Cerebellar nuclear complex (tissue), 1 donor: ENCODE measurements at places on chromosomes 5 and 9.

- DNase-seq = no peak
Measured at GRCh38 chr5:139976703-139977102, 66.4 kb downstream of the NRG2 start.

DNA sequence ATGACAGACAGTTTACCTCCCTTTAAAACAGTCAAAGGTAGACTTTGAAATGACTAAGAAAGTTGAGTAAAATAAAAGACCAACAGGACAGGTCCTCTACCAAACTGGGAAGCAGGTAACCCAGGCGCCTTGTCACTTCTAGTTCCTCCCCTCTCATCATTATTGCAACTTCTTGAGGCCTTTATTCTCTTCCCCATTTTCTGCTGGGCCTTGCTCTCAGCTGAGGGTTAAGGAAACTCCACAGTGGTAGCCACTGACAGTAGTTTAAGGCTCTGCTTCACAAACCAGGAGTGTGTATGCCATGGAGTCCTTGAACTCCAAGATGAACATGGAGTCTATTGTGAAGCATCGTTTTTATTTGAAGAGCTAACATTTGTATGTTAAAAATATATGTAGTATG lies 36.9 kb upstream of the TCERG1 start:
- no peak for DNase-seq

DNA sequence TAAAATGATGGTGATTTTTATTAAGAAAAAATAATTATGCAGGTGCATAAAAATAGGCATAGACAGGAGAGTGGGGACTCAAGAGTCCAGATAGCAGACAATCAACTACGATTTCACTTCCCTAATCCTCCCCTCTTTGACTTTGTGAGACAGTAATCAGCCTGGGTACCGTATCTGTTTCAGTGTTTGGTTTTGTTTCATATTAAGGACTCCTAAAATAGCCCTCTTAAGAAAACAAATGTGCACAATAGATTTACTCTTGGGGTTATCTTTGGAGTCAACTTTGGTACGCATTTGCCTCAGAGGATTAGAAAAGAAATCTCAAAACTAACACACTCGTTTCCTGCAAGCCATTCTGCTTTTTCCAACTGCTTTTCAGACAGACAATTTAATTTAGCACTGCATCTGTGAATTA lies 96.3 kb downstream of the ZNF608 start:
- no peak for DNase-seq

- DNase-seq = no peak
Measured at GRCh38 chr9:104287253-104287878, 193.3 kb downstream of the SMC2 start.

DNA sequence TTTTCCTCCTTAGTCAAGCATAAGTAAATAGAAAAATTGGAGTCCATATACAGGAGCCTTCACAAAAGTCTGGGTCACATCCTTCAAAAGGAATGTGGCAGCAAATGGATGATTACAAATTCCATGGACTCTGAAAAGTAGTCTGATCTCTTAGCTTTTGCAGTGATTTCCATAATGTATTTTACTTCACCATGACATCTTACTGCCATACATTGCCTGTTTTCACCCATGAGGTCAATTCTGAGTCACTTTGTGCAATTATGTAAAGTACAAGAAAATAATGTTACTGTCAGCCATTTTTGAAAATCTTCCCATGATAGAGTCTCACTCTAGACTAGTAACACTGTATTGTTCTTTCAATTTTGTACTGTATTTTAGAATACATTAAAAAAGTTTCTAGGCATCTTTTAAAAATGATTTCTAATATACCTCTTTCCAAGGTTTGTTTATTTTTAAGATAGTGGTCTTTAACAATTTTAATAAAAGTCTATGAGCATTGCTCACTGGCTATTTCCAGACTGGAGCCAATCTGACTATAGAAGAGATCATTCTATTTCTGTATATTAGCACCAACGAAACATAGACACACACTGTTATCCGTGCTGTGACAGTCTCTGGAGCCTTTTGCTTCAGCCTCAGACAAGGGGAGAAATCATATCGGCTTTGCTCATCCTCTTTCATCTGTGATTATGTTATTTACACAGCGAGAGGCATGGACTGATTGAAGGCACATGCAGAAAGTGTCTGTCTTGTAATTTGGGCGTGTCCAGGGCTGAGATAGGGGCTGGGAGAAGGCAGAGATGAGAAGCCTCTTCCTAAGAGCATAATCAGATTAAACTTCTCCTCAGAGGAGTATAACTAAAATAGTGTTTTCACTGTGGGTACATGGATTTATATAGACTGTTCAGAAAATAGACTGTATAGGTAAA lies 22.9 kb upstream of the ACTBL2 start:
- no peak for DNase-seq

GRCh38 chr9:72557549-72557948 lies 36.1 kb downstream of the TMC1 start:
- DNase-seq = no peak

DNA sequence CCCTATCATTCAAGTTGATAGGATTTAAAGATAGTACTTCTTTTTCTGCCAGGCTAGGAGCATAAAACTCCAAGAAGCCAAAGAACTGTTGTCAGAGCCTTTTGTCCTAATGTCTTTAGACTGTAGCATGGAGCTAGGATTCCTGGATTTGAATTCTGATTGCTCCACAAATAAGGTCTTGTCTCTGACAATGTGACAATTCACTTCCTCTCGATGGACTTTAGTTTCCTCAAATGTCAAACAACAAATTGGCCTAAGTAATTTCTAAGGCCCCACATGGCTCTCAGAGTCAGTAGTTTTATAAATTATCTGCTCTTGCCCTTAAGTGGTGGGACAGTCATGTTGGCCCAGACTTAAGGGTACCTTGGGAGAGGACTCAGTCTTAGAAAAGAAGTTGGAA lies 36.7 kb downstream of the RFK start:
- DNase-seq = no peak

DNA sequence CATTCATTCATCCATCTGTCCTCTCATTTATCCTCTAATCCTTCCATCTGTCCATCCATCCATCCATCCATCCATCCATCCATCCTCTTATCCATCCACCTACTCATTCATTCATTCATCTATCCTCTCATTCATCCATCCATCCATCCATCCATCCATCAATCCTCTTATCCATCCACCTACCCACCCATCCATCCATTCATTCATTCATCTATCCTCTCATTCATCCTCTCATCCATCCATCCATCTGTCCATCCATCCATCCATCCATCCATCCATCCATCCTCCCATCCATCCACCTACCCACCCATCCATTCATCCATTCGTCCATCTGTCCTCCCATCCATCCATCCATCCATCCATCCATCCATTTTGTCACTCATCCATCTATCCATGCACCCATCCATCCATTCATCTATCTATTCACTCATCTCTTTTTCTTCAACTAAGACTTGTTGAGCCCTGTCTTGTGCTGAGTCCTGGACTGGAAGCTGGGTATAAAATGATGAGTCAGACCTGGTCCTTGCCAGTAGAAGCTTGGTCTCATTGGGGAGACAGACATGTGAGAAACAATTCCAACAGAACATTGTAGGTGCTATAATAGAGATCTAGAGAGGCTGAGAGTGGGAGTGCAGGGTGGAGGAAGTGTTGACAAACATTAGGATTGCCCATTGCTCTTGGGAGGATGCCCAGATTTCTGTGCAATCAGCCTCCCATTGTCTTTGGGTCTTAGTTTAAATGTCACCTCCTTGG lies 55.0 kb upstream of the IER5L start:
- DNase-seq = no peak

DNA sequence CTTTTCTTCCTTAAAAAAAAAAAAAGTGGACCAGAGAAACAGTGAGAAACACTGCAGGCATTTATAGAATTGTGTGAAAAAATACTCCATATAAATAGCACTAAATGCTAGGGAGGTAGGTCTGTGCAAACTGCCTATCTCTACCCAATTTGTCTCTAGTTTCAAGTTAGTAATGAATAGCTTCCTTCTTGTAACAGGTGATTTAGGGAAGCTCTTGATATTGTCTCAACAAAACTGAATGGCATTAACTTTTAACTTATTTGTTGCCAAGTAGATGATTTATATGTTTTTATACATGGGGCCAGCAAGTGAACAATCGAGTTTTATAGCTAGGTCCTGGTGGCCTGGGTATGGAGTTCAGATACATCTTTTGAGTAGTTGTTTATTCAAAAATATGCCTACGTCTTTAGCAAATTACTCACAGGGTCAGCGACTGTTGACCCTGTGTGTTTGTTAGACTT lies 283.6 kb downstream of the NR3C1 start:
- no peak for DNase-seq

DNA sequence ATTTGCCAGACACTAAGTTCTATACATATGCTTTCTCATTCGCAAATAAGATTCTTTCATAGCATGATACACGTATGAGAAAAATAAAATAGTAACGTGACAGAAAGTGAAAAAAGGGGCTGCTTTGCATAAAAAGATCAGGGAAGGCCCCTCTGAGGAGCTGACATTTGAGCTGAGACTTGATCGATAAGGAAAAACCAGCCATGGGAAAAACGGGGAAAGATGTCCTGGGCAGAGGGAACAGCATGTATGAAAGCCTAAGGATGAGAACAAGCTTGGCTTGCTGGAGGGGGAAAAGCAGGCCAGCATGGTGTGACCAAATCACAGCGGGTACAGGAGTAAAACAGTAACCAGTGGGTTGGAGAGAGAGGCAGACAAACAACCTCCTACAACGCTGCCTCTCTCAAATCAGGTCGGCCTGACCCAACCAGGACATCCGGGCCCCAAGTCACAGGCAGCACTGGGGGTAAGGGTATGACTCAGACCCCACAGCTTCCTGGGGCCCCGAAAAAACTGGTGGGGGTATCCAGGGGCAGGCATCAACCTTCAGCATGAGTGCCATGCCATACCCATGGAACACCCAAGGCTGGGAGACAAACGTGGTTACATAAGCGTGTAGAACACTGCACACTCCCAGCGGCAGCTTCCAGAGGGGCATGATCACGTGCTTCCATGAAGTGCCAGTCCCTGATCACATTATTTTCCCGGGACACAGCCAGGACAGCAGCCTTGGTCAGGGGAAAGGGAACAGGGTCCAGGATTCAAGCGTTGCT lies 2.2 kb downstream of the TNIP1 start:
- no peak for DNase-seq

DNA sequence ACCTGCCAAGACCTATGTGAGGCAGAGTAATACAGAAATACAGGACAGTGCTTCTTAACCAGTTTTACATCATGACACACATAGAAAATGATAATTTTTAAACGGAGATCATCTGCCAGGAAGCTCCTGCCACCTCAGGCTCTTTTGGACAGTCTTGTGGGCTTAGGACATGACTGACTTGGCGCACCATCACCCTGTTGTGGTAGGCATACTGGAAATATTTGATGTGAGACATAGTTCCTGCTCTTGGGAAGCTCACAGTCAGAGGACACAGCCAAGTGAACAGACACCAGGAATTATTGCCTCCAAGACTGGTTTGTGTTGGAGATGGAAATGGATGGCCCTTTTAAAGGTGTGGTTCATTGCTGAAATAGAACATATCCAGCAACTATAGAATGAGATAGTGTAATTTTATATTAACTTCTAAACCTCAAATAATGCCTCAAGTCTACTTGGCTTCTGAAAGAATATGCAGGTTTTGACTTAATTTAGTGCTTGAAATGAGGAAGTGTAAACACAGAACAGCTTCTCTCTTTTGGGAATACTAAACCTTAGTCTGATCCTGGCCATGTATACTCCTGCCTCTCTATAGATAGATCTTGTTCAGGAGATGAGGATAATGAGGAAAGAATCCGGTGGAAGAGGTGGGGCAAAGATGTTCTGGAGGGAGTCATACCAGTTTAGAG lies 19.7 kb downstream of the CPEB4 start:
- DNase-seq = no peak
